Hepatocyte (in vitro differentiated cells): ENCODE measurements at places on chromosomes 16 and 17.

GRCh38 chr16:26554030-26554429 is 512.7 kb upstream of the C16orf82 start:
- no peak for DNase-seq

DNA sequence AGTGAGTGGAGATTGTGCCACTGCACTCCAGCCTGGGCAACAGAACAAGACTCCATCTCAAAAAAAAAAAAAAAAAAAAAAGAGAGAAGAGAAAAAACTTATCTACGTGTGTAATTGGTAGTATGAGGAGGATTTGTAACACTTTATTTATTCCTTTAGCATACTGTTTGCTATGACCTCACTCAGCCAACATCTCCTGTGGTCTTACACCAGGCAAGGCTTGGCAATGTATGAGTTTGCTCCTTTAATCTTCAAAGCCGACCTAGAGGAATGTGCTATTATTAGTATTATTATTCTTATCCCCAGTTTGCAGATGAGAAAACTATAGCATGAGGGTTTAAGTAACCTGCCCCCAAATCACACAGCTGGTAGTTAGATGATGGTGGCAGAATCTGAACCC is 35.8 kb upstream of the HAPSTR1 start:
- no peak for DNase-seq

GRCh38 chr16:78045865-78046581 is 23.7 kb downstream of the CLEC3A start:
- peak; percentile 94 for DNase-seq

DNA sequence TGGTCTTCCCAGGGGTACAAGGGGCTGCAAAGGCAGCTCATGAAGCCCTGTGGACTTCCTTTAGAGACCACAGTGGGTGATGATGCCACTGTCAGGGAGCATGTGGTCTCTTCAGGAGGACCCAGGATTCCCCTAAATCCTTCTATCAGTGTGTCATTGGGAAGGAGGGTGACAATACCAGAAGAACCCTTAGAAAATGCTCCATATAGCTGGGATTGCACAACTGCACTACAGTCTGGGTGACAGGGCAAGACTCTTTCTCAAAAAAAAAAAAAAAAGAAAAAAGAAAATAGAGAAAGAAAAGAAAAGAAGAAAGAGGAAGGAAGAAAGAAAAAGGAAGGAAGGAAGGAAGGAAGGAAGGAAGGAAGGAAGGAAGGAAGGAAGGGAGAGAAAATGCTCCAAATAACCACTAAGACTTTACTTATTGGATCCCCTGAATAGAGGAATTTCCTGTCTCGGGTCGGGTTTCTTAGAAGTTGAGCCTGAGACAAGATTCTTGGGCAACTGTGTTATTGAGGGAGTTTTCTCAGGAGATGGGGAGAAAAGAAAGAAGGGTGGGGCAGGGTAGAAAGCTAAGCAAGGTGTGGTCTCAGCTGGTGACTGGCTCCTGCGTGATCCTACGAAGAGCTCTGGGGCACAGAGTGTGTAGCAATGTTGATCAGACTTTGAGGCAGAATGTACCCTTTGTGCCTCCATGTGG is 83.1 kb upstream of the DNAH9 start:
- DNase-seq, result no peak

DNA sequence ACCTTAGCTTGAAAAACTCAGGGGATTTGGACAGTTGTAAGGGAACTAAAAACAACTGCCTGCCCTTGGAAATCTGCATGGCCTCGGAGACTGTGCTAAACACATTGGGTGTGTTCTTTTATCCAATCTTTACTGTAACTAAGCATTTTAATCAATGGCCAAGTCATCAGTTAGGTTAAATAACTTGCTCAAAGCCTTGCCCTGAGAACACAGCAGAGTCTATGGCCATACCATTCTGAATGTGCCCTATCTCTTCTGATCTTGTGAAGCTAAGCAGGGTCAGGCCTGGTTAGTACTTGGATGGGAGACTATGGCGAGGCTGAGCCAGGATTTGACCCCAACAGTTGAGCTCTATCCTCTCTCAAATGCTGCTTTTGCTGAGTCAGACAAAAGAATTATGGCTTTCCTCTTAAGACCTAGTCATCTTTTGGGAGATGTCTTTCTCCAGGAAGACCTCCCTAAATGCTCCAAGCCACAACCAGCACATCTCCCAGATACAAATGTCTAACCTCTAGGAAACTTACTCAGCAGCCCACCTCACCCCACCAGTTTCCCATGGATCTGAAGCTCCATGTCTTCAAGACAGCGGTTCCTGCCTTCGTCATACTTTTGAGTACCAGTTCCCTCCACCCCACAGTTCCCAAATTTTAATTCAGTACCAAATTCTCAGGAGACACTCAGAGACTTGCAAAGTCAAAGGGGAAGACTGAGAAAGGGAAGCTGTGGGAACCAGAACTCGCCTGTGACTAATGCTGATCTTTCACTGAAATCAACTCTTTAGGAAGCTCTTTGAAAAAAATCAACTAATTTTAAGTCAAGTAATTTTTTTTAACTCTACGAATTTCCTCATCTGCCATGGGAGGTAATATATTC is 336.1 kb downstream of the MAF start:
- DNase-seq, result no peak

GRCh38 chr17:64571746-64572145 is 65.0 kb downstream of the CEP95 start:
- no peak for DNase-seq

DNA sequence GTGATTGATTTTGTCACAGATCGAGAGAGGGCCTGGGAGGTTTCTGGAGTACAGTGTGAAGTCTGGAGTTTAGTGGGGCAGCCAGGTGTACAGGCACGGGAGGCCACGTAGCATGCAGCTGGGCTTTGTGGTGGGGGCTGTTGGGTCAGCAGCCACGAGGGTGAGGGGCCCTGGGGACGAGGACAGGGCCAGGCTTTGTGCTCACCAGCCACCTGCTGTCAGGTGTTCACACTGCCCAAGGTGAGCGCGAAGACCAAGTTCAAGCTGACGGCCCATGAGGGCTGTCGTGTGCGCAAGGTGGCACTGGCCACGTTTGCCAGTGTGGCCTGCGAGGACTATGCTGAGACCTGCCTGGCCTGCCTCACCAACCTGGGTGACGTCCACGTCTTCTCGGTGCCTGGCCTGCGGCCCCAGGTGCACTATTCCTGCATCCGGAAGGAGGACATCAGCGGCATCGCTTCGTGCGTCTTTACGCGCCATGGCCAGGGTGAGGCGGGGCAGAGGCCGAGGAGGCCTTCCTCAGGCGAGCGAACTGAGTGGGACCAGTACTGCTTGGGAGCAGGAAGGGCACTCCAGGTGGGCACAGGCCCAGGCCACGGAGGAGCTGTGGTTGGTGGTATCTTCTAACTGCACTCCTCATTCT is 15.9 kb downstream of the LLGL1 start:
- DNase-seq, result no peak

GRCh38 chr17:35641032-35641431 is 53.9 kb downstream of the AP2B1 start:
- DNase-seq, result no peak

DNA sequence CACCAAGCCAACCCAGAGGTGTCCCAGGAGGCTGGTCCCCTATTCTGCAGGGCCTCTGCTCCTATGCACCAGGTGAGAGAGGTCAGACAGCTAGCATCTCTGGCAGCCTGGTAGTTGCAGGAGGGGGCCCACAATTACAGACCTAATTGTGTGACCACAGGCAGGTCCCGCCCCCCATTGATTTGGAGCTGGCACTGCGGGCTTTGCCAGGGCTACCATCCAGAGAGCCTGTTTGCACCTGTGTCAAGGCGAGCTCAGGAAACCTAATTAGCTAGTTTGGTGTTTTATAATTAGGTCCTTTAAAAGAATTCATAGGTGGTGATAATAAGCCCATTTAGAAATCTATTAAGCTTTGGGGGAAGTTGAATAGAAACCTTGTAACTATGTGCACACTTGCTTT is 90.2 kb downstream of the MRM1 start:
- no peak for DNase-seq
